GM12891 (cell line): ENCODE measurements at places on chromosomes 16 and 17.

DNA sequence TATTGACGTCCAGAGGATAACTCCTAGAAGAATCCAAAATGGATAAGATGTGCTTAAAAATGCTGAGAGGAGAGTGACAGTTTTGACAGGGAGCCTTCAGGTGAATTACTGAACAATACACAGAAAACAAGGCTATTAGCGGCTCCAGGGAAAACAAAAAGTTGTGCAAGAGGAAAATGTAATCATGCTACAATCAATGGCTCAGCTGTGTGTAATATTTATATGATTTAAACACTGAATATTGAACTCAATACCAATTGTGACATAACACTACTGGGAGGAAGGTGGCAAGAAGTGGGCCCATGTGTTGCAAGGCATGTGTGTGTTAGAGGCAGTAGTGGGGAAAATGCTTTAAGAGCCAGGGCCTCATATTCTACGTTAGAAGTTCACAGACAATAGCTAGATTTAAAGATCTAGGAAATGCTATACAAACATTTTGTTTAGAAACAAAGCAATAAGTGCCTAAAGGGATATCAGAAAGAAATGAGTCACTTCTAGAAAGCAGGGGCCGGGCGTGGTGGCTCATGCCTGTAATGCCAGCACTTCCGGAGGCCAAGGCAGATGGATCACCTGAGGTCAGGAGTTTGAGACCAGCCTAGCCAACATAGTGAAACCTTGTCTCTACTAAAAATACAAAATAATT is 253.2 kb upstream of the IRX5 start:
- DNase-seq, result no peak

GRCh38 chr16:49542946-49543630 is 169.5 kb downstream of the C16orf78 start:
- no peak for DNase-seq

- DNase-seq, result no peak
Observed at GRCh38 chr17:7750321-7750821, 32.8 kb downstream of the DNAH2 start.

DNA sequence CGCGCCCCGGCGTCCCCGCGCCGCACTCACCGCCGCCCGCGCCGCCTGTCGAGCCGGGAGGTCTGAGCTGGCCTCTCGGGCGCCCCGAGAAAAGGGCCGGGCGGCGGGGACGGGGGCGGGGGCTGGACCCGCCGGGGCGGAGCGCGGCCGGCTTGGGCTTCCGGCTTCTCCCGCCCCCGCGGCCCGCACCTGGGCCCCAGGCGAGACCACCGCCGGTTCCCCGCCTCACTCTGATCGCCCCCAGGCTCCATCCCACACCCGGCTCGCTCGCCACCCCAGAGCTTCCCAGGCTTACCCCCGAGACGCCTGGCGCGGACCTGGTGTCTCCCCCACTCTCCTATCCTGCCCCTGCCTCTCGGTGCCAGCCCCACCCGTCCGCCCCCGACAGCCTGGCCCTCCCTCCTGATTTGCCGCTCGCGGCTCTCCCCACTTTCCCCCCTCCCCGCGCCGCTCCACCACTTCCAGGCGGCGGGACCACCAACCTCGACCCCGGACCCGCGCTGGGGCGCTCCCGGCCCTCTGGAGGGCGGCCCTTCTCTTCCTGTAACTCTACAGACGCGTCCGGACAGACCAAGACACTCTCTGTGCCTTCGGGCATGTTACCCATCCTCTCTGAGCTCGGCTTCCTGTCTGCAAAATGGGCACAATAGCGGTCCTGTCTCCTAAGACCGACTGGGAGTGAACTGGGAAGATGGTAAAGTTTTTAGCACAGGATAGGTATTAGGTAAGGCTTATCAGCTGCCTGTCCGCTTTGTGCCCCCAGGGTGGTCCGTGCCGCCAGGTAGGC is at the start of gene LITAF:
TSS of gene LITAF (minus strand) at position 64 of the 787 bp plus-strand sequence. CDS start 30,189 bp downstream, outside the sequence.
- peak; percentile 83 for DNase-seq

DNA sequence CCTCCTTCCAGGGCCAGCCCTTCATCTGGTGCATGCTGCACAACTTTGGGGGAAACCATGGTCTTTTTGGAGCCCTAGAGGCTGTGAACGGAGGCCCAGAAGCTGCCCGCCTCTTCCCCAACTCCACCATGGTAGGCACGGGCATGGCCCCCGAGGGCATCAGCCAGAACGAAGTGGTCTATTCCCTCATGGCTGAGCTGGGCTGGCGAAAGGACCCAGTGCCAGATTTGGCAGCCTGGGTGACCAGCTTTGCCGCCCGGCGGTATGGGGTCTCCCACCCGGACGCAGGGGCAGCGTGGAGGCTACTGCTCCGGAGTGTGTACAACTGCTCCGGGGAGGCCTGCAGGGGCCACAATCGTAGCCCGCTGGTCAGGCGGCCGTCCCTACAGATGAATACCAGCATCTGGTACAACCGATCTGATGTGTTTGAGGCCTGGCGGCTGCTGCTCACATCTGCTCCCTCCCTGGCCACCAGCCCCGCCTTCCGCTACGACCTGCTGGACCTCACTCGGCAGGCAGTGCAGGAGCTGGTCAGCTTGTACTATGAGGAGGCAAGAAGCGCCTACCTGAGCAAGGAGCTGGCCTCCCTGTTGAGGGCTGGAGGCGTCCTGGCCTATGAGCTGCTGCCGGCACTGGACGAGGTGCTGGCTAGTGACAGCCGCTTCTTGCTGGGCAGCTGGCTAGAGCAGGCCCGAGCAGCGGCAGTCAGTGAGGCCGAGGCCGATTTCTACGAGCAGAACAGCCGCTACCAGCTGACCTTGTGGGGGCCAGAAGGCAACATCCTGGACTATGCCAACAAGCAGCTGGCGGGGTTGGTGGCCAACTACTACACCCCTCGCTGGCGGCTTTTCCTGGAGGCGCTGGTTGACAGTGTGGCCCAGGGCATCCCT is 7.4 kb downstream of the NAGLU start:
- DNase-seq, result no peak

- DNase-seq, result no peak
Observed at GRCh38 chr16:85274924-85275323, 162.7 kb upstream of the CIBAR2 start.

DNA sequence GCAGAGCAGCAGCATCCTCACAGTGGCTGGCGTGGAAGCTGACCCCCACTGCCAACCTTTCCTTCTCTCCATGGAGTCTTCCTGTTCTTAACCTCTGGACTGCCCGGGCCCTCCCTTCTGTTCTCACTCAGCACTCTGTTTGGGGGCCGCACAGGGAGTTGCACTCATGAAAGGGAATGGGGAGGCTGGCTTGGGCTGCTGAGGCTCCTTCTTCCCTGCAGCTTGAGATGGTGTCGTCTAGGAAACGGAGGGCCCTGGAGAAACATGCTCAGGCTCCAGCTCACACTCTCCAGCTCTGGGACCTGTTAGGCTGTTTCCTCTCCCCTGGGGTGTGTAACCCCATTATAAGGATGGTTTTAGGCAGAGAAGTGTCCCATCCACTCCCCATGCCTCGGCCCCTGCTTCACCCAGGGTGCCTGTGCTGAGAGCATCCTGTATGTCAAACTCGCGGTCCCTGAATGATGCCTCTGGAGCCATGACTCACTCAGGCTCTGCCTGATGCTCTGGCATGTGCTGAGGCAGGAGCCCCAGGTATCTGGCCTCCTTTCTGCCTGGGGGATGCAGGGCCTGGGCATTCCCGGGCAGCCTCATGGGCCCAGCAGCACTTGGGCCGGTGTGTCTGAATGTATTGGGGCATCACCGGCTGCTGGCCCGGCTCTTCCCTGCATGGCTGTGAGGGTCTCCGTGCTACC is 18.9 kb downstream of the TMEM94 start:
- DNase-seq, result no peak

DNA sequence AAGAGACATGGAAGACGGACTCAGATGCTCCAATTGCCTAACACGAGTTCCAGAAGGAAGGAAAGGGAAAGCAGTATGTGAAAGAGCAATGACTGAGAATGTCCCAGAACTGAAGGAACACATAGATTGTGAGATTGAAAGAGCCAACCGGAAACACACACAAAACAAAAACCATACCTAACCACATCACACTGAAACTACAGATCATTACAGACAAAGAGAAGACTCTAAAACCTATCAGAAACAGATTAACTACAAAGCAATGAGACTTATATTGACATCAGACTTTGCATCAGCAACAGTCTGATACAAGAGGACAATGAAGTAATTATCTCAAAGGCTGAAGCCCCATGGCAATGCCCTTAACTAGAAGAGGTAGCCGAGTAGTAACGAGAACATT is 45.6 kb upstream of the CLEC18B start:
- no peak for DNase-seq

DNA sequence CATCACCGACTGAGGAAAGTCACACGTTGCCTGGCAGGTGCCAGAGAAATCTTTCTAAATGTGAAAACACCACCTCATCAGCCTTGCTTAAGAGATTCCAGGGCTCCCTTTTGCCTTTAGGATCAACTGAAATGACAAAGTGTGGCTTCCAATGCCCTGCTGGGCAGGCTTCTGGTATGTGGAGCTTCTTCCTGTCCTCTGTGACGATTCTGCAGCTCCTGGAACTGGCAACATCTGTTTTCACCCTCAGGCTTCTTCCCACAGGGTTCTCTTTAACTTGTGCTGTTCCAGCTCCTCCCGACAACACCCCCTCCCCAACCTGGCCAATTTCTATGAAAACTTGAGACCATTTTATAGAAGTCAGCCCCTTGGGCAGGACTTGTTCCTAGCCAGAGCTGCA is 4.8 kb upstream of the ZDHHC1 start:
- DNase-seq, result no peak

DNA sequence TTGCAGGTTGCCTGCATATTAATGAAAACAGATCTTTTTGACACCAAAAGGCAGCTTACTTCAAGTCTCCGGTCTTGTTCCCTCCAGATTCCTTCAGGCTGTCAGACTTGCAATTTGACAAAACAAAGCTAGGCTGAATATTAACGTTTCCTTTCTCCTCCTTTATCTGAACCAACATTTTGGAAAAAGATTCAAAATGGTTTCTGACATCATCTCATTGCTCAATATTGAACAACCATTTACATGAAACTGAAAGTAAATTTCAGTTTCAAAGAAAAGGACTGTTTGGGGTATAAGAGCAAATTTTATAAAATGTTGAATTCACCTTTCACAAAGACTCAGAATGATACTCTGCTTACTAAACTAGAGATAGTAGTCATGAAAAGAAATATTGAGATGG is 521.8 kb downstream of the KCNJ2 start:
- DNase-seq, result no peak

- DNase-seq, result no peak
Observed at GRCh38 chr16:8869212-8869987, 594 bp upstream of the CARHSP1 start.

GRCh38 chr17:16926571-16927451 is 45.1 kb downstream of the TNFRSF13B start:
- no peak for DNase-seq

- DNase-seq, result peak; percentile 43
Observed at GRCh38 chr16:80804056-80804525, 307 bp downstream of the CDYL2 start.

GRCh38 chr16:14384745-14385144 is 245.3 kb downstream of the PARN start:
- DNase-seq, result no peak

DNA sequence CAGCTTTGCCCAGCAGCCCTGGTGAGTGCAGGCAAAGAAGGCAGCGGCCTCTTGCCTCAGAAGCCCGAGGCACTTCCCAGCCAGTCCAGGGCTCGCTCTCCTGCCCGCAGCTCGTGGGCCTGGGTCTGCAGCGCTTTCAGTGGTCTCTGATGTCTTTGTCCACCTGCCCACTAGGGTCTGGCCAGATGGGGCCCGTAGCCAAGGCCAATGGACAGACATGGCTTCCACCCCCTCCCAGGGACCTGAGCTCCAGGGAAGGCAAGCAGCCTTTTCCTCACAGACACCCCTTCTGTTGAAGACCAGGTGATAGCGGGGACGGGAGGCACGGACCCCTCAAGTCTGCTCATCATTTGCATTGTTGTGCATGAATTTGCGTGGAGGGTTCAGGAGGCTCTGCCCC is 33.7 kb upstream of the ZC3H18 start:
- no peak for DNase-seq

DNA sequence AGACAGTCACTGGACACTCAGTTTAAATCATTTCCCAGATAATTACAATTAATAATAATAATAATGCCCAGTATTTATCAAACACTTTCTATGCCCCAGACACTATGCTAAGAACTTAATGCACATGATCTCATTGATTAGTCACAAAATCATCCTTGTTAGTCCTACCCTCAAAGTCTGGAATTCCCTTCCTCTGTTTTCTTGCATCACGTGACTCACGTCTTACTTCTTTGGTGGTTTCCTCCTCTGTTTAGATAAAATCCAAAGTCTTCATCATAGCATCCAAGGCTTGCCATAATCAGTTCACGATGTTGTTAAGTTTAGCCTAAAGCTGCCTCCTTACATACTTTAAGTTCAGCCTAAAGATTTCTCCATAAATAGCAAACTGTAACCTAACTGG is 471.9 kb downstream of the PMP22 start:
- DNase-seq, result no peak

DNA sequence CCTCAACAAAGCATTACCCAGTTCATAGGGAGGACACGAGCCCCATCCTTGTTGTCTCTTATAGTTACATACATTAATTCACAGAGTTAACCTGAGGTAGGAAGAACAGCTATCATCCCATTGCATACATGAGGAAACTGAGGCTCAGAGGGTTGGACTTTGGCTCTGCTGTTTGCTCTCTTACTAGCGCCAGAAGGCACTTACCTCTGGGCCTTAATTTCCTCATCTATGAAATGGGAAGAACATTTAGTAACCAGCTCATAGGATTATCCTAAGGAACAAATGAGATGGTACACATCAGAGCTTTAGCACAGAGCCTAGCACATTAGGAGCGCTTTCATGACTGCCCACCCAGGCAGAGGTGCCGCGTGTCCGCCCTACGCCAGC is 27.6 kb downstream of the NEUROD2 start:
- no peak for DNase-seq

- DNase-seq, result no peak
Observed at GRCh38 chr16:89823087-89823823, 5.0 kb upstream of the SPIRE2 start.

GRCh38 chr17:1769822-1770477 is 8.1 kb downstream of the SERPINF1 start:
- DNase-seq, result no peak

- DNase-seq, result no peak
Observed at GRCh38 chr16:84788920-84789391, 30.8 kb upstream of the CRISPLD2 start.

- no peak for DNase-seq
Observed at GRCh38 chr16:50234771-50235556, 31.4 kb upstream of the ADCY7 start.

DNA sequence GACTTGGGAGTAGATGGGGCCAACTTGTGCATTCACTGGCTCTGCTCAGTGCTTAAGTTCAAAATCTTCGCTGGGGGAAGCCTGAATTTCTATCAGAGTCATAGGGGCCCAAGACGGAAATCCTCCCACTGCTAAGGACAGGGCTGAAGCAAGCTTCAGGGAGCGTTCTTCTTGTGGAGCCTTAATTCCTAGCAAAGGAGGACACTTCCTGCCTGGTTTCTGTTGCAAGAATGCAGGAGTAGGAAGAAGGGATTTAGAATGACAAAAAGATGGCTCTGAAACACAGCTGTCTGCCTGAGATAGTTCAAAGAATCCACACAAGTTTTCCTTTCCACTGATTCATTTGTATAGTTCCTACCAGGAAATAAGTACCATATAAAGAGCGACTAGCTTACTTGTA is 26.4 kb downstream of the PSME3IP1 start:
- DNase-seq, result no peak
